ENCODE measurements at places on chromosomes 12 and 14.

GRCh38 chr12:53068811-53069585, 10.2 kb downstream of the SPRYD3 start:
- DNase-seq: no peak

DNA sequence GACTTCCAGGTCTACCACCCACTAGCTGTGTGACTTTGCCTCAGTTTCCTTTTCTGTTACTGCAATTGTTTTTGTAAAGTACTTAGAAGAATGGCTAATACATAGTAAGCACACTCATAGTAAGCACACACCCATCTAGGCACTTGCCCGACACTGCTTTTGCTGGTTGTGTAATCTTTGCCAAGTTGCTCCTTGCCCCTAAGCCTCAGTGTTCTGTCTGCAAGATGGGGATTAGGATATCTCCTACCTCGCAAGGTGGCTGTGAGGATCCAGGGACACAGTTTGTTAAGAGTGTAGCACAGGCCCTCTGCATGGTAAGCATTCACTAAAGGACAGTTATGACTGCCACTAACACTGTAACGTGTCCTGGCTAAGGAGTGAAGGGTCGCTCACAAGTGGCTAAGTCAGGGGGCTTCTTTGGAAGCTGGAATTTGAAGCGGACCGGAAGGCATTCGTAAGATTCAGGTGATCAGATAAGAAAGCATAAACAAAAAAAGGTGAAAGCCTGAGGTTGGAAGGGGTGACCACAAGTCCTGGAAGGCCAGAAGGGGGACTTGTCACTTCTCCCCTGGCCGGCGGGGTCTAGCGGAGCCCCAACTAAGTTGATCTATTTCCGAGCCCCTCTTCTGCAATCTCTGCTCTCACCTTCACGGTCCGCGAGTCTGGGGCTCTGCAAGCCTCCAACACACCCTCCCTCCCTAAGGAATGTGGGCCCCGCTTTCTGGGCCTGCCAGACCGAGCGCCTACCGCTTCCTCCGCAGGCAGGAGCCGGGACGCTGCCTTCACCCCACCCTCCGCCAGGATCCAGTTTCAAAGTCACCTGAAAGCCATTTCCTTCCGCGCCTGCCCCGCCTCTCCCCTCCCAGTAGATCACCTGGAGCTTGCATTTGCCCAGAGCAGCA, 1.5 kb upstream of the PLEKHG3 start:
- DNase-seq: no peak

DNA sequence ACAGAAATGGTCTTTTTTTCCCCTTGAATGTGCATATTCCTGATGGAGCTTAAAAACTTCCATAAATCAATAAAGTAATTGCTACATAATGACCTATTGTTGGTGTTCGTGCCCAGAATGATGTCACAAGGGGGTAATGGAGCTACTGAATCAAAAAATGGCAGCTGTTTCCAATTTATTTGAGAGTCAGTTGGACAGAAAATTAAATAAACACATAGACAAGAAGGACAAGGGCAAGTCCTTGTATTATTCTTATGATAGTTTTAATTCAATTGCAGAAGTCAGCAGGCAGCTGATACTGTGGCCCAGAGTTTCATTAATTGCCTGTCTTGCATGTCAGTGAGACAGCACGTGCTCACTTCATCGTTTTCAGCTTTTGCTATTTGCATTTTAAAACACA, 473.5 kb downstream of the ETNK1 start:
- no peak for DNase-seq

GRCh38 chr12:6373022-6373787, 2.2 kb downstream of the SCNN1A start:
- no peak for DNase-seq

- DNase-seq: no peak
Observed at GRCh38 chr12:112838731-112839130, 47.2 kb downstream of the RPH3A start.

GRCh38 chr12:39327510-39327909, 115.4 kb downstream of the KIF21A start:
- no peak for DNase-seq

DNA sequence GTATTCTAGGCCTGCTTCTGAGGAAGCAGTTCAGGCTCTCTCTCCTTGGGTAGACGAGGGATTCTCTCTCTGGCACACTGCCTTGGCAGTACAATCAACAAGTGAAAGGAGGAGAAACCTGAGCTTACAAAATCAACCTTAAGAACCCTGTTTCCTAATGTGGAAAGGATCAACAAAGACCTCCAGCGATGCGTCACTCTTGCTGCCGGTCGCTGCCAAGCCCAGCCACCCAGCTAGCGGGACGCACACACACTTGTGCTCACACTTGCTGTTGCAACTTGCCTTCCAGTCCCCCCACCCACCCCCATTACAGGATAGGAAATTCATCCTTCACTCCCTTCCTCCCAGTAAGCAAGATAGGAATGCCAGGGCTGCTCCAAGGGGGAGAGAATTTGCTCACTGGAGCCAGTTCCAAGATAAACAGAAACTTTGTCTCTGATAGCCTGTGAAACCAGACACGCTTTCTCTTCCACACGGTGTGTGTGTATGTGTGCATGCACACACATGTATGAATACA, 144.3 kb downstream of the BCL11B start:
- DNase-seq: no peak

GRCh38 chr14:60561845-60562746, 53.1 kb downstream of the SIX6 start:
- DNase-seq: no peak

DNA sequence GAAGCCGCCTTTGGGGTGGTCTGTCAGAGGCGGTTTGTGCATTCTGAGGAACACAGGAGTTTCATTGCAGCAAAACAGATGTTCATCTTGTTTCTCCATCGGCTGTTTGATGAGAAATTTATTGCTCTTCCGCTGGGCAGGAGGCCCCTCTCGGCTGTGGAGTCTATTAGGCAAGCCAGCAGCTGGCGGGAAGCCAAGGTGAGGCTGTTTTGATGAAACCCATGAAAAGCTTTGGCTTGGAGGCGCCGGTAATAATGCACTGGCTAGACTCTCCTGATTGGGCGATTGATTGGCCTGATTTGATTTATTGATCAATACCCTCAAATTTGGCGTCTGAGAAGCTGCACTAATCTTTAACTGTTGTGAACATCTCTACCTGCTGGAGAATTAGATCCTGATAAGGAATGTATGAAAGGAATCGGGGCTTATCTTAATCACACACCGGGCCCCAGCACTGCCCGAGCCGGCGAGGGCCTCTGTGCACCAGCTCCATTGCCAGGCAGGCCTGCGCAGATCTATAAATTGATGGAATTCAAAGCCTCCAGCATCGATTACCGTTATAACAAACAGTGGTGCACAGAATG, 187.7 kb downstream of the PHETA1 start:
- DNase-seq: no peak

DNA sequence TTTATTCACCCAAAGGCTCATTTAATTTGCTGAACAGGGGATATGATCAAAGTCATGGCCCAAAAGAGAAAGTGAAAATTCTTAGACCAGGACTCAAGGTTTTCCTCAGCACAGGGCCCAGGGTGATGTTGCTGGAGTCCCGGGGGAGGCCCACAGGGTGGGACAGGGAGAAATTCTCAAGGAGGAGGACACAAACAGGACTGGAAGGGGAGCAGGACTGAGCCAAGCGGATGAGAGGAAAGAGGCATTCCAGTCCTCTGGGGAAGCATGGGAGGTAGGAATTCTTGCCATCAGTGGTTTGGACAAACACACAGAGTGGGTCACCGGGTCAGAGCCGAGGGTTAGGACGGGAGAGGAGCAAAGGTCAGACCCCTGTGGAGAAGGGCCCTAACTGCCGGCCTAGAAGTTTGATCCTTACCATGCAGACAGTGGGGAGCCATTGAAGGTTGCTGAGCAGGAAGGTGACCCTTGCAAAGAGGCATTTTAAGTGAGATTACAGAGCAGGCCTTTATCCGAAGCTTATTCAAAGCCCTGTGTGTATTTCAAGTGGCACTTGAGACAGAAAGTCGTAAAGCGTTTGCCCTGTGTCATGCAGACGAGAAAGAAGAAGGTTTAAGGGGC, 68.4 kb upstream of the PTGR2 start:
- no peak for DNase-seq

- DNase-seq: no peak
Observed at GRCh38 chr12:113239288-113239771, 18.1 kb downstream of the TPCN1 start.

DNA sequence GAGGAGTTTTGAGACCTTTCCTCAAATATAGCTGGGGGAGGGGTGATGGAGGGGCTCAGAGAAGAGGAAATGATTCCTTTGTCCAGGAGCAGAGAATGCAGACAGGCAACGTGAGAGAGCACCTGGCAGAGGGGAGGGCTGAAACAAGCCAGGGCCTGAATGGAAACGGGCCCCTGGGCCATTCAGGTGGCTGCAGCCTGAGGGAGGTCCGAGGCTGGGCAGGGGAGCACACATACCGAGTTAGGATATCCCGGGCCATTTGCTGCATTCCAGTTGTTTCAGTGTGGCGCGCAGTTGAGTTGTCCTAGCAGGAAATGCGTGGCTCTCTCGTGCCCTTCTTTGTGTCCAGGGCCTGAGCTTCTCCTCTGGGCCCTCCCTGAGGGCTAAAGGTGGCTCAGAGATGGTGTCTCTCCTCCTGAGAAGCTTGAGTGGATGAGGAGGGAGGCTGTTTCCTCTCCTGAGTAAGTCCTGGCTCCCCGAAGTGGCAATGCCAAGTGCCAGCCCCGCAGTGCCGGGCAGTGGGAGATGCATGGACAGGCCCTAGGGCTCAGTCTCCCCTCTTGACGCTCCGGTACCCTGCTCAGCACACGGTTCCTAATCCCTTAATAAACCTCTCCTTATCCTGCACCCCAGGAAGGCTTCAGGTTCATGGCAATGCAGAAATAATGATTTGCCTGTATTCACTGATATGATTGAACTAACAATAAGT, 85.5 kb upstream of the VRK1 start:
- no peak for DNase-seq

DNA sequence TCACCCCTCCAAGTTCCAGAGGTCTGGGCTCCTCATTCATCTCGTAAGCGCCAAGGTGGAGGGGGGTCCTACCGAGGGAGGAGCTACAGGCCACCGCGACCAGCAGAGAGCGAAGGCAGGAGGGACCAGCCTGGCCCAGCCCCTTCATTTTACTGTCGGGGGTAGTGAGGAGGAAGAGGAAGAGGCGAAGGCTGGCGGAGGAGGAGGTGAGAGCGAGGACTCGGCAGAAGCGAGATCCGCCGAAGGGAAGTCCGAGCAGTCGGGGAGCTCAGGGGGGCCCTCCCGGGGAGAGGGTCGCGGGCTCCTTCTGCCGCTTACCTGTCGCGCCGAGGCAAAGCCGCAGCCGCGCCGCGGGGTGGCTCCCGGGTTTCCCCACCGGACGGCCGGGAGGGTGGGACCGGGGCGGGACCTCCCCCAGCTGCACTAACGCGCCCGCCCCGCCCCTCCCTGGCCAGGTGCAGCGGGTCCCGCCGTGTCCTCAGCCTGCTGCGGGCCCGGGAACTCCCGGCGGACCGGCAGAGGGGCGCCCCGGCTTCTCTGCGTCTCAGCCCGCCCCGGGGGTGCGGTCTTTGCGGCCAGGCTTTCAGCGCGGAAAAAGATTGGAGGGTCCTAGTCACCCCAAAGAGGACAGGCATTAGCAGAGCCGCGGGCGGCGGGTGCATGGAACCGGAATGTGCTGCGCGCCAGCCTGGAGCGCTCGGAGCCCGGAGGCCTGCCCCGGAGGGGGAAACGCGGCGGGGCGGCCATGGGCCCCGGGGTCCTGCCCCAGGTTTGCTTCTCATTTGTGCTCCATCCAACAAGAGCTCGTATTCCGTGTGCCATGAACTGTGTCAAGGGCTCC, at the start of gene GALNT6:
GALNT6 (minus strand) TSS at position 124 of the 841 bp plus-strand sequence. CDS start 11,625 bp downstream, outside the sequence.
- DNase-seq: peak; percentile 63

DNA sequence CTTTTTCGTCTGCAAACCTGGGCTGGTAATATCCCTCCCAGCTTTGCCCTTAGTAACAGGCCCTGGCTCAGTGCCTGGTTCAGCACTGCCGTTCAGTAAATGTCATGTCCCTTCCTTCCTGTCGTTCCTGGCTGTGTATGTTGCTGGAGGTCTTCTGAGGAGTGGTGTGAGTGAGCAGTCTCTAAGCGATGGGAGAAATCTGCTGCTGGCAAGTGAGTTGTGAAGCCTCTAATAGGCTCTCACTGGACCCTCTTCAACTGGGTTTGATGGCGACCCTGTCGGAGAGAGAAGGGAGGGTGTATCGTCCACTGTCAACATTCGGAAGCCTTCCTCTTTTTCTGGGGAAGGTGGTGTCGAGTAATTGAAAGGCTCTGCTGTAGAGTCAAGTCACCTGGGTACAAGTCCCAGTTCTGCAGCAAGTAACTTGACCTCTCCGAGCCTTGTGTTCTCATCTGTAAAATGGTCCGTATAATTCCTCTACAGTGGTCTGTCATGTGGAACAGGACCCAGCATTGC, 62.8 kb downstream of the HRK start:
- peak; percentile 30 for DNase-seq
